ENCODE measurements at places on chromosomes 7 and 10.

GRCh38 chr10:49408519-49409306 is 12.8 kb upstream of the DRGX start:
- no peak for DNase-seq

- no peak for DNase-seq
Observed at GRCh38 chr10:95441547-95441923, 119.6 kb downstream of the SORBS1 start.

DNA sequence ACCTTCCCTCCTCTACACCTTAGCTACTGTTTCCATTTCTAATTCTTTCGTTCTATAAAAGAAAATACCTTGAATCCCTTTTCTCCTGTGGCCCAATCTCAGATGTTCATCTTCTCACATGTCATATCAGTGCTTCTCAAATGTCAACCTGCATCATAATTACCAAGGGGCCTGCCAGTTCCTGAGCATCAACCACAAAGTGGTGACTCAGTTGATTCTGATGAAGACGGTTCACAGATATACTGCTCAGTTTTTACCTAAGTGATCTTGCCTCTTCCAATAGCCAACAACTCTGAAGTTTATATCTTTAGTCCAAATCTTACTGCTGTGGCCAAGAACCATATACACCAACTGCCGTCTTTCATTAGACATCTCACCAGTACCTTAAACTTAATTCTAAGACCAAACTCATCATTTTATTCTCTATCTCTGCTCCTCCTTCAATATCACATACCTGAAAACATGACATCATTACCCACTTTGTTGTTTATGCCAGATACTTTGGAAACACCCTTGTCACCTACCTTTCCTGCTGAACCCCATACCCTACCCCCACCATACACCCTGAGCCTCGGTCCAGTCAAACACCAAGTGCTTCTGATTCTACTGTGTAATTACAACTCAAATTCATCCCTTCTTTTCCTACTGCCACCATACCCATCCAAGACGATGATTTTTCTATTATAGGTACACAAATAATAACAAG is 115.5 kb downstream of the LMBR1 start:
- DNase-seq, result no peak

- DNase-seq, result no peak
Observed at GRCh38 chr7:158424531-158424930, 163.1 kb downstream of the PTPRN2 start.

GRCh38 chr7:4260867-4261600 is 421.1 kb upstream of the FOXK1 start:
- no peak for DNase-seq

All from amniotic stem cell (primary cell).